ENCODE measurements at places on chromosomes 6 and 20.

DNA sequence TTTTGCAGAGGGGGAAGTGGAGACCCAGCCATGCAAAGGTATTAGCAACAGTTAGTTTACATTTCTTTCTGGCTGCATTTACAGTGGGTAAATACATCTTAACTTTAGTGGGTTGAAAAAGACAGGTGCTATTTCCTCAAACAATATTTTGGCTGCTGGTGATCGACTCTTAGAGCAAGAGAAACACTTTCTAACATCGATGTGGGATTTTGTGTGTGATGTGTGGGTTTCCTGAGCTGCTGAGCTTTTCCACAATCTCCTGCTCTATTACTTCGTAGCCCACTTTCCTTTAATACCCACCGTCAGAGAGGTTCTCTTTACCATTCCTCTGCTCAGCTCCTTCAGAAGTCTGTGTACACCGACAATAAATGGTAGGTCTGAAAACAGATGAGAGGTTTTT is 339.0 kb downstream of the NRN1 start:
- DNase-seq: no peak

- DNase-seq: no peak
Observed at GRCh38 chr6:3619800-3620199, 131.7 kb downstream of the PXDC1 start.

DNA sequence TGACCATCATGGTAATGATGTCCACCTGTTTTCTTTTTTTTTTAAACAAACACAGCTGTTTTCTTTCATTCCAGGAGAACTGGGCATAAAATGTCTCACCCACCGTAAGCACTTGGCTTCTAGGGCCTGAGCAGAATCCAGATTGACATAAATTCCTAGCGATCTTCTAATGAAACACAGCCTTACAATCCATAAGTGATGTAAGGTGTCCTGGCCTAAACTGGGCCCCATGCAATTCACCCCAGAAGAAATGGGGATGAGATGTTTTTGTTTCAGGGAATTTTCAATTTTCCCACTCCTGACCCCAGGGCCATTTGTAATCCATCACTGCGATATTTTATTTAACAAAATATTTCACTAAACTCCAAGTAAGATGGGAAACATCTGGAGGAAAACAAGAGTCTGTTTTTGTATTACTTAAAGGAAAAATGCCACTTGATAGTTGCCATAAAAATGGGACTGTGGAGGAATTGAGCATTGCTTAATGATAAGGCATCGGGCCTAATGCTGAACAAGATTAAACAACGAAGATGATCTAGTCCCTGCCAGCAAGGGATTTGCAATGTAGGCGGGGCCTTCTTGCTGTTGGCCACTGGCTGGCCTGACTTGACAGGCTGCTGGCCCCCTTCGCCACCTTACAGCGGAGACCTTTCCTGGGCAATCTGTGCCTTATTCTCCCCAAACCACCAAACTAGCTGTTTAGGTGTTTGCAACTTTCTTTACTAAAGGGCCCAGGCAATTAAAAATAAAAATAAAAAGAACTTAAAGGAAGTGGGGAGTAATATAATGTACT is 183.7 kb downstream of the CD109 start:
- DNase-seq: no peak

DNA sequence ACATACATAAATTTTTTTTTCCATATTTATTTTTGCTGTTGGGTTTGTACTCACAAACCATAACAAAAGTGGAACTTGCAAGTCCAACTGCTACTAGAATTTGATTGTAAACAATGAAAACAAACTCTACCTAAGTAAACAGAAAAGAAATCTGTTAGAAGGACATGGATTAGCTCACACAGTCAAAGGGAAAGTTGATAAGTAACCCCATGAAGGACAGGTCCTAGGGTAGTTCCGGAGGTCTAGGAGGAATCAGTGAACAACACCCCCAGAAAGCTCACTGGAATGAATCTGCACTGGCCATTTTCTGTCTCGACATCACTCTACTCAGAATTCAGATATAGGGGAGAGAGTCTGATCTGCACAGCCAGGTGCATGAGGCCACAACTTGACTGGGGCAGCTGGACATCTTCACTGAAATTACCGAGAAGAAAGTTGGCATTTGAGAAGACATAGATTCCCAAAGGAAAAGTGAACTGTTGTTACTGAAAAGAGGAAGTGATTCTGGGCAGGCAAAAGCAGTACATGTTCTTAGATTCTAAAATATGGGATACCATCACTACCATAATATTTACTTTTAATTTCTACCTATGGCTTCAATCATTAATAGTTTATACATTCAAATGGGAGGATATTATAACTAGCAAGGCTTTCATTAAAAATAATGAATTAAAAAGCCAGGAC is 76.4 kb downstream of the HMGN3 start:
- no peak for DNase-seq

DNA sequence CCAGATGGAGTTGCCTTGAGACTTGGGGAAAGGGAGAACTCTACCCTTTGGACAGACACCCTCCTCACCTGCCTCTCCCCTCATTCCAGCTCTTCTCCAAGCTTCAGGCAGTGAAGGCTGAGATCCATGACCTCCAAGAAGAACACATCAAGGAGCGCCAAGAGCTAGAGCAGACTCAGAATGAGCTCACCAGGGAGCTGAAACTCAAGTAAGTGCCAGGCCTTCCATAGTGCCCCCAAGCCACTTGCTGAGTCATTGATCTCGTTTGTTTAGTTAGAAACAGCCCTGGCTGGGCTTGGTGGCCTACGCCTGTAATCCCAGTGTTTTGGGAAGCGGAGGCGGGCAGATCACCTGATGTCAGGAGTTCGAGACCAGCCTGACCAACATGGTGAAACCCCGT is 39.2 kb downstream of the KIF3B start:
- DNase-seq: no peak

DNA sequence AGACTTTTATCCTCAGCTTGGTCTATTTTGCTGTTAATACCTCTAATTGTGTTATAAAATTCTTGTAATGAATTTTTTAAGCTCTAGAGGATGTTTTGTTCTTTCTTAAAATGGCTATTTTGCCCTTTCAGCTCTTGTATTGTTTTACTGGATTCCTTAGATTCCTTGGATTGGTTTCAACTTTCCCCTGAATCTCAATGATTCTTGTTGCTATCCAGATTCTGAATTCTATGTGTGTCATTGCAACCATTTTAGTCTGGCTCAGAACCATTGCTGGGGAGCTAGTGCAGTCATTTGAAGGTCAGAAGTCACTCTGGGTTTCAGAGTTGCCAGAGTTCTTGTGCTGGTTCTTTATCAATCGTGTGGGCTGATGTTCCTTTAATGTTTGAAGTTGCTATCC is 37.1 kb downstream of the OTOR start:
- DNase-seq: no peak

DNA sequence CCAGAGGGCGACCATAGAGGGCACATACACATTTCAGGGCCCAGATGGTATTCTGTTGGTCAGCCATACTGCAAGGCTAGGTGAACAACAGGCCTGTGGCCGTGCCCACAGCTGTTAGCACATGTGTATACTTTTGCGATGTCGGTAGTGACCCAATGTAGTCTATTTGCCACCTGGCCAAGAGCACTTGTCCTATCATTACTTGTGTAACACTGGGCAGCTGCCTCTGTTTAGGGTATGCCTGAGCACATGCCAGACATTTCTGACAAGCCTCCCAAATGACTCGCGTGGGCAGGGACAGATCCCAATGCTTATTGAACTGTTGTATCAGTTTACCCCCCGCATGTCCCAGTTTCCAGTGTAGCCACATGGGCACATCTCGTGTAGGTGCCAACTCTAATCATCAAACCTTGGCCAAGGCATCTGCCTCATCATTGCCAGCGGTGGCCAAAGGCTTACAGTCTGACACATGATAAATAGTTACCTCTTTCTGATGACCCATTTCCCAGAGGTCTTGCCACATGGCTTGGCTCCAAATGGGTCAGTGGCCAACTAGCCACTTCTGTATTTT is 74.4 kb upstream of the FBXL4 start:
- no peak for DNase-seq
